ENCODE measurements at places on chromosomes 4 and X. TPM values are rescaled to one million over a fixed set of nuclear protein-coding genes. Genes with fewer than 3 reads are reported as not detected.

DNA sequence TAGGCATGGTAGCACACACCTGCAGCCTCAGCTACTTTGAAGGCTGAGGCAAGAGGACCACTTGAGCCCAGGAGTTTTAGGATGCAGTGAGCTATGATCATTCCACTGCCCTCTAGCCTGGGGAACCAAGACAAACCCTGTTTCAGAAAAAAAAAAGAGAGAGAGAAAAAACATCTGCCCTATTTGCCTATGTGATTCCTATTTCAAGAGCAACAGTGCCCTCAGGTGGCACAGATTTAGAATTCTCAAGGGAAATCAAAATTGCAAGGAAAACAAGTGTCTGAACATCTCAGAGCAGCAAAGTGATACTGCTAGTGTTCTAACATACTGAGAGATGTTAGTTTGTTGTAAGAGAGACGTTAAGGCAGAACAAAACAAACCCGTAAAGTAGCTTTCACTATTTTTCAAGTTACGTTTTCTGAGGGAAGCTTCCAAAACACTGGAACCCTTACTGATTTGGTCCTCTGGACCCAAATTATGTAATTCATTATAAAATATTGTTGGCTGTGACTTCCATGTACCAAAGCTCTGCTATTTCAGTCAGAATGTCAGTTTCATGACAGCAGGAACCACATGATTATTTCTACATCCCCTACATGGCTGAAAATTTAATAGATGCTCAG is 7.9 kb downstream of the BDH2 start:
- peaks cover 7% of the 10 kb centered on the region for H3K4me1 ChIP-seq
- H3K4me3 ChIP-seq = no peak overlapping the region
- peaks cover 57% of the 10 kb centered on the region for H3K36me3 ChIP-seq

Gene UGT2A1
- total RNA-seq = not detected

Gene RHOH
- total RNA-seq = 3.0 TPM

Gene RNF150
- total RNA-seq = 0.23 TPM

Gene GRK4
- total RNA-seq = 5.5 TPM

Gene HS6ST2
- 6.3 TPM for total RNA-seq
